ENCODE measurements at places on chromosomes 7 and 10. TPM values are rescaled to one million over a fixed set of nuclear protein-coding genes. Genes with fewer than 3 reads are reported as not detected.

C10orf120 gene
- not detected for total RNA-seq

SPDYE1 gene
- not detected for total RNA-seq

UCMA gene
- not detected for total RNA-seq

NOLC1 gene
- 82.8 TPM for total RNA-seq

PAX2 gene
- total RNA-seq, result not detected

SUGCT gene
- 4.0 TPM for total RNA-seq

TSPAN13 gene
- 42.6 TPM for total RNA-seq

TBXAS1 gene
- 17.7 TPM for total RNA-seq

NPC1L1 gene
- 0.33 TPM for total RNA-seq

LIPN gene
- not detected for total RNA-seq

TWIST1 gene
- 60.0 TPM for total RNA-seq

RPEL1 gene
- total RNA-seq, result 0.33 TPM

NXPH1 gene
- total RNA-seq, result not detected

NANOS1 gene
- total RNA-seq, result 2.9 TPM

IRF5 gene
- 19.4 TPM for total RNA-seq

- no peak for DNase-seq
These were observed 72.5 kb downstream of the C10orf90 start for GRCh38 chr10:126598009-126598408.

DNA sequence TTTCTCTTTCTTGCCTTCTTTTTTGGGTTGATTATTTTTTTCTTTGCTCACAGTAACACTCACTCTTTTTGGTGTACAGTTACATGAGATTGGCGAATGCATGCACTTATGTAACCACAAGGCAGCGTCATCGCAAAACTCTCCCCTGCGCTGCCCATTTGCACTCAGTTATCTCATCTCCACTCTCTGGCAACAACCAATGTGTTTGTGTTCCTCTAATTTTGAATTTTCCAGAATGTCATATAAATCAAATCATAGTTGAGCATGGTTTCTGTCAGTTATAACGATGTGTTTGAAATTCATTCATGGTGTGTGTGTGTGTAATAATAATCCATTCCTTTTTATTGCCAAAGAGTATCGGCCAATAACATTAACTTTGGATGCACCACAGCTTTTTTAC lies 23.0 kb upstream of the IGFBP3 start:
- DNase-seq, result no peak

- DNase-seq, result no peak
These were observed 122.0 kb downstream of the AGMO start for GRCh38 chr7:15439853-15440252.

GRCh38 chr10:119567978-119568377 lies 25.5 kb upstream of the RGS10 start:
- DNase-seq, result no peak

GRCh38 chr7:94417901-94418300 lies 23.2 kb downstream of the COL1A2 start:
- no peak for DNase-seq

GRCh38 chr10:69087590-69088470 lies at the start of gene SRGN:
Gene SRGN, plus strand, starts transcription at chr10:69088103. Its CDS starts 55 bp downstream, at chr10:69088158.
- DNase-seq, result no peak

GRCh38 chr10:106713846-106714245 lies 450.7 kb downstream of the SORCS1 start:
- no peak for DNase-seq

GRCh38 chr10:77415313-77415960 lies 222.2 kb downstream of the KCNMA1 start:
- no peak for DNase-seq

DNA sequence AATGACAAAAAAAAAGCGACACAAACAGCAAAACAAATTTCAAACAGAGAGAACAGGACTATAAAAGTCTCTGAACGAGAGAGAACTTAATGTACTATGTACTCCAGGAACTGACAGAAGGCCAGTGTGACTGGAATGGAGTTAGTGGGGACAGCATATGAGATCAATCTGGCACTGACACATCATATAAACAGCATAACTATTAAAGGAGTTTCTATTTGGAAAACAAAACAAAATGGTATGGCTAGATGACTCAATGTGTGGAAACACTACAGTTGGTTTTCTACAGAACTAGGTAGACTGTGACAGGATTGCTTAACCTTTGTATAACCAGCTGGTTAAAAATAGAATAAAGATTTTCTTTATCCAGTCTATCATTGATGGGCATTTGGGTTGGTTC lies 232.9 kb upstream of the KAT6B start:
- no peak for DNase-seq

GRCh38 chr7:3300221-3300650 lies 816 bp upstream of the SDK1 start:
- no peak for DNase-seq

GRCh38 chr10:127123626-127124025 lies 72.8 kb downstream of the INSYN2A start:
- DNase-seq, result no peak

GRCh38 chr7:135441791-135442190 lies 68.1 kb downstream of the CNOT4 start:
- DNase-seq, result no peak

- no peak for DNase-seq
These were observed 3.5 kb downstream of the VGF start for GRCh38 chr7:101161692-101162471.

- peak; percentile 79 for DNase-seq
These were observed 666 bp upstream of the MAP3K8 start for GRCh38 chr10:30433306-30433729.

- DNase-seq, result no peak
These were observed 222.6 kb downstream of the ANK3 start for GRCh38 chr10:60167050-60167449.

DNA sequence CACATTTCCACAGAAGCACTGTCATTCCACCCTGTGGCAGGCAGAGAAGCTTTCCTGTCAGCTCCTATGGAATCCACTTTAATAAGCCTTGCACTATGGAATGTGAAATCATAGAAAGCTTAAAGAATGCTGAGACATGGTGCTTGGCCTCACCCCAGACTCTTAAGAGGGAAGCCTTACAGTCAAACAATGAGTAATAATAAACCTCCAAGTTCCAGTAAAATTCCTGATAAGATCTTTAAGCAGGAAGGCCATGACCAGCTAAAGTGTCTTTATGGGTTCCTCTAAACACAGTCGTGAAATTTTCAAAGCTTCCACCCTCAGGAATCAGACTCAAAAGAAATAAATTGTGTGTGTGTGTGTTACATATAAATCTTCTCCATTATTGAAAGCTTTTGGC lies 11.9 kb upstream of the TEX36 start:
- DNase-seq, result no peak

- DNase-seq, result no peak
These were observed 1.8 kb upstream of the VSIR start for GRCh38 chr10:71774916-71775702.

DNA sequence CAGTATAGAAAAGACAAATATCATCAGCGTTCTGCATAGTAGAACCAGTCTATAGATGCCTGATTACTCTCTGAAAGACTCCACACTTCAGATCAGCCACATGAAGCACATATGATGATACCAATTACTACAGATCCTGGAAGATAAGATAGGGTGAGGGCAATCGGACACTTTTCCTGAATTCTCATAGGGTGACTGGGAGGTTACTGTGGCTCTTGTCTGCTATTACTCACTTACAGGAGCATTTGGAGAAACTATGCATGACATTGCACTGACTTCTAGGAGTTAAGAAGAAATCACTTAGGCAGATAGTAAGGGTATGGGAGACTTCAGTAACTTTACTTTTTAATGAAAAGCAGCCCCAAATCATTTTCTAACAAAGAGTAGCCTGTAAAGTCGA lies 1140.9 kb downstream of the XPNPEP1 start:
- DNase-seq, result no peak

GRCh38 chr7:12493407-12493806 lies 77.1 kb upstream of the SCIN start:
- DNase-seq, result no peak

DNA sequence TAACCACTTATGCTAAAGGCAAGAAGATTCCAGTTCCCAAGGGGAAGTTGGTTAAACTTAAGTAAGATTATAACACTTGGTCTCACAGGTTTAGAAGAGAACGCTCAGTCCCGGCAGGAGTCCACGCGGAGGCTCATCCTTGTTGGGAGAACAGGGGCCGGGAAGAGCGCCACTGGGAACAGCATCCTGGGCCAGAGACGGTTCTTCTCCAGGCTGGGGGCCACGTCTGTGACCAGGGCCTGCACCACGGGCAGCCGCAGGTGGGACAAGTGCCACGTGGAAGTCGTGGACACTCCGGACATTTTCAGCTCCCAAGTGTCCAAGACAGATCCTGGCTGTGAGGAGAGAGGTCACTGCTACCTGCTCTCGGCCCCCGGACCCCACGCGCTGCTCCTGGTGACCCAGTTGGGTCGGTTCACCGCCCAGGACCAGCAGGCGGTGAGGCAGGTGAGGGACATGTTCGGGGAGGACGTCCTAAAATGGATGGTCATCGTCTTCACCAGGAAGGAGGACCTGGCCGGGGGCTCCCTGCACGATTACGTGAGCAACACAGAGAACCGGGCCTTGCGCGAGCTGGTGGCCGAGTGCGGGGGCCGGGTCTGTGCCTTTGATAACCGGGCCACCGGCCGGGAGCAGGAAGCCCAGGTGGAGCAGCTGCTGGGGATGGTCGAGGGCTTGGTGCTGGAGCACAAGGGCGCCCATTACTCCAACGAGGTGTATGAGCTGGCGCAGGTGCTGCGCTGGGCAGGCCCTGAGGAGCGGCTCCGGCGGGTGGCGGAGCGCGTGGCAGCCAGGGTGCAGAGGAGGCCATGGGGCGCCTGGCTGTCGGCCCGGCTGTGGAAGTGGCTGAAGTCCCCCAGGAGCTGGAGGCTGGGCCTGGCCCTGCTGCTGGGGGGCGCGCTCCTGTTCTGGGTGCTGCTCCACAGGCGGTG lies 3.8 kb downstream of the GIMAP1 start:
- no peak for DNase-seq

DNA sequence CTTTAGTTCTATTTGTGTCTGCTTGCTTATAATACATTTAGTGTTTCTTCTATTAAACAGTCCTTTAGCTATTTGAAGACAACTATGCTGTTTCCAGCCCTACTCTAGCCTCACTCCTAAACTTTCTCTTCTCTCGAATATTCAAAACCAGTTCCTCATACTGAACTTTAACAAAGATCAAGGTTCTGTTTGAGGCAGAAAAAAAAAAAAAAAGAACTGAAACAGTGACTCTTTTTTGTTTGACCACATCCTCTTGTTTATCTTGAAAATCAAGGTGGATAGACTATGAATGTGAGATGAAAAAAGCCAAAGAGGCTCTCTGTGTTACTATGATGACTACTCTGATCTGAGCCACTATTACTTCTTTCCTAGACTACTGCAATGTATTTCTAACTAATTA lies 154.3 kb downstream of the ZNF365 start:
- DNase-seq, result no peak

DNA sequence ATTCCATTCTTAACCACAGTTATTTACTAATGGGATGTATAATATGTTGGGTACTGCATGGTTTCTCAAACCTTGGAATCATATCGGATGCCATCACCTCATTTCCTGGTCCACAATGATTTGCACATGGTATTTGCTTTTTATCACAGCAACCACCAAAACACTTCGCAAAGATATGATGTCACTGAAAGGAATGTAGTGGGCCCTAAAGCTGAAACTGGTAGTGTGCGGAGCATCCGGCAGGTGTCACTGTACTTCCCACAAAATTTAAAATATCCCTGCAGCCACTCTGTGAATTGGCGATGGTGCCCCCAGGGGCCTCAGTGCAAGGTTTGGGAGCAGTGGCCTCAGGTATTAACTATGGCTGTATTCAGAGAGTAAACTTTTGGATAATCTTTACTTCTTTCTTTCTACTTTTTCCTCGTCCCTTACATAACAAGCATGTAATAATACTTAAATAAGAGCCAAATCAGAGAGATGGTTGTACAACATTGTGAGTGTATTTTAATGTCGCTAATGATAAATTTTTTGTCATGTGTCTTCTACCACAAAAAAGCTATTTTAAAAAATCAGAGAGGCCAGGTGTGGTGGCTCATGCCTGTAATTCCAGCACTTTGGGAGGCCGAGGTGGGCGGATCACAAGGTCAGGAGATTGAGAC lies 66.2 kb downstream of the FAM241B start:
- DNase-seq, result no peak

All from breast epithelium (tissue), 4 donors.